AG09319 (cell line): ENCODE measurements at places on chromosomes 7 and 10.
A peak's percentile ranks its signal among the peaks of the same experiment; 100 is the strongest.

GRCh38 chr7:149787428-149788299, 14.3 kb upstream of the ZNF467 start:
- no peak for DNase-seq

GRCh38 chr10:3568983-3569382, 216.0 kb downstream of the KLF6 start:
- DNase-seq = no peak

DNA sequence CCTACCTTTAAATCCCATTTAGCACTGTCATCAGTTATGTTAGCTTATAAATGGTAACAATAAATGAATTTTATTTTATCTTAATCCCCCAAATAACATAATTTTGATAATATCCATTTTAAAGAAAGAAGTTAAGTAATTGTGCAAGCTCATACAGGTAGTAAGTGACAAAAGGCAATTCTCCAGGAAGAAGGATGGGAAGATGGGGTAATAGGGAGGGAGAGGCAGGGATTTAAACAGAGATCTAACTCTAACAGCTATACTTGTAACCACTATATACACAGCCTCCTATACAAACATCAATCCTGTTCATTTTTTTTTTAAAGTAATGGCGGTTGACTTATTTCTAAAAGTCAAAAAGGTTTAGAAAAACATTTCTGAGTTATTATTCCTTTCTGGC, 119.4 kb downstream of the SGMS1 start:
- no peak for DNase-seq

- DNase-seq = no peak
Observed at GRCh38 chr10:88442716-88443115, 140.4 kb downstream of the RNLS start.

DNA sequence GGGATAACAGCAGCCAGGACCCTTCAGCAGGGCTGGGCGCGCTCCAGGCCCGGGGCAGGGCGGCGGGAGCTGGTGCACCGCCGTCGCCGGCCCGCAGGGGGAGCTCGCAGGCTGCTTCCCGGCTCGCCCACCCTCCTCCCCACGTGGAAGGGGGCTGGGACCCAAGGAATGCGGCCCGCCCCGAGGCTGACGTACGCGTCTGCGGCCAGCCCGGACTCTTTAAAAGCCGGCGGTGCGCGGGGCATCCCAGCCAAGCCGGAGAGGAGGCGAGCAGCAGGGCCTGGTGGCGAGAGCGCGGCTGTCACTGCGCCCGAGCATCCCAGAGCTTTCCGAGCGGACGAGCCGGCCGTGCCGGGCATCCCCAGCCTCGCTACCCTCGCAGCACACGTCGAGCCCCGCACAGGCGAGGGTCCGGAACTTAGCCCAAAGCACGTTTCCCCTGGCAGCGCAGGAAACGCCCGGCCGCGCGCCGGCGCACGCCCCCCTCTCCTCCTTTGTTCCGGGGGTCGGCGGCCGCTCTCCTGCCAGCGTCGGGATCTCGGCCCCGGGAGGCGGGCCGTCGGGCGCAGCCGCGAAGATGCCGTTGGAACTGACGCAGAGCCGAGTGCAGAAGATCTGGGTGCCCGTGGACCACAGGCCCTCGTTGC, at the start of gene PFKFB3:
Gene PFKFB3 (plus strand): TSS at position 249 of the 647 bp plus-strand sequence. CDS start 329 bp downstream, at position 578.
- DNase-seq = peak; percentile 91

GRCh38 chr7:136869001-136869961, 829 bp downstream of the CHRM2 start:
- DNase-seq = peak; percentile 8

- peak; percentile 86 for DNase-seq
Observed at GRCh38 chr7:25014756-25015155, 34.8 kb upstream of the OSBPL3 start.

DNA sequence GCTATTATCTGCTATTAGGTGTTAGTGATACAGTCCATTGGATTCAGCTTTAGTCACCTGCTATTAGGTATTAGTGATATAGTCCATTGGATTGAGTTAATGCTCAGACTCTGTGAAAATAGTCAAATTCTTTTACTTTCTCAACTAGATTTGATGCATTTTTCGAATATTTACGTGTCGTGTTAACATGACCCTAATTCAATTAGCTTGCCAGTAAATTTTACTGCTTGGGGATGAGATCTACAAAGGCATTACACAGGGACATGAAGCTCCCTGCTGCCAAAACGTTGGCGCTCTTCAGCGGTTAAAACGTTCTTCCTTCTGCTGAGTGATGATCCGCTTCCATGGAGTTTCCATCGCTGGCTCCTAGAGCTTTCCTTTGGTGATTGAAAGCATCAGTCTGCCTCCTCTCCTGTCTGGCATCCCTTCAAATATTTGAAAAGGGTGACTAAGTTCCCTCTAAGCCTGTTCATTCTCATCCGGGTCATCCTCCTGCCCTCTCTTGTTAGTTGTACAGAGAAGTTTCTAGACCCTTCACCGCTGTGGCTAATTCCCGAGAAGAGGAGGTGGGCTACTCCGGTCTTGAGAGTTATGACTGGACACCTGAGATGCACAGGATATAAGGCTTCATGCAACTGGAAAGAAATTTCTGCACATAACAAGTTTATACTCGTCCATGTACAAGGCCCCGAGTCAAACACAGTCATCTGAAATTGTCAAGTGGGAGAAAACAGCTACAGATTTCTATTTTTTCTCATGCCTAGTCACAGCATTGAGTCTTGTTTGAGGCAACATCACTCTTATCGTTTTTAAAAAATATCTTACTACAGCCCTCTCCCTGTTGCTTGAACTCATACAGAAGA, 254.0 kb downstream of the KLF6 start:
- DNase-seq = no peak

DNA sequence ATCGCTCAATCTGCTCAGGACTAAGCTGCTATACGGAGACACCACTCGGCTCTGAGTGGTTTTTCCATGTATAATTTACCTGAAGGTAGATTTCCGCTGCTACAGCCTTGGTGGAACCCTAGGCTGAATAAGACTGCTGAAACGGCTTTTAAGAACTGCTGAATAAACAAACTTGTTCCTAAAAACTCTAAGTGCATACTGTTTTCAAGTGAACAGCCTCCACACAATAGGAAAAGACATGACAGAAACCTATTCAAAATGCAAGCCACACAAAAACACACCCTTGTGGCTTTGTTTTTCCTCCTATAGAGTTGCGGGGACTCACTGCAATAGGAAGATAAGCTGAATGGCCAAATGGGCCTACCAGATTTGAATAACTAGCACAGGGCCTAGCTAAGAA, 117.2 kb downstream of the UBE2H start:
- no peak for DNase-seq

GRCh38 chr7:134048166-134048565, 79.0 kb upstream of the LRGUK start:
- no peak for DNase-seq

DNA sequence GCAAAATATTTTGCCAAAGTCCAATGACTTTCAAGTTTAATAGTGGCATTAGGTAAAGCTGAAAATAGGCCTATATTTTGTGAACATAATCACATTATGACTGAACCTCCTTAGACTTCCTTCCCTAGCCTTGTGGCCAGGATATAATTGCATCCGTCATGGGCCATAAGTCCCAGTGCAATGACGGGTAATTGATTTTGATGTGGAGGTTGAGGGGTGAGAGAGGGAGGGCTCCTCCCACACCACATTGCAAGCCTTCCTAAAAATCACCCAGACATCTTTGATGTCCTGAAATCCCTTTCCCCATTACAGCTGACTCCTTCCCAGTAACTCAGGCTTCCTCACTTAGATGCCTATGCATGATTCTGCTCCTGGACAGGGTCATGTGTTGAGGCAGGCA, 25.6 kb downstream of the TAS2R41 start:
- DNase-seq = no peak

DNA sequence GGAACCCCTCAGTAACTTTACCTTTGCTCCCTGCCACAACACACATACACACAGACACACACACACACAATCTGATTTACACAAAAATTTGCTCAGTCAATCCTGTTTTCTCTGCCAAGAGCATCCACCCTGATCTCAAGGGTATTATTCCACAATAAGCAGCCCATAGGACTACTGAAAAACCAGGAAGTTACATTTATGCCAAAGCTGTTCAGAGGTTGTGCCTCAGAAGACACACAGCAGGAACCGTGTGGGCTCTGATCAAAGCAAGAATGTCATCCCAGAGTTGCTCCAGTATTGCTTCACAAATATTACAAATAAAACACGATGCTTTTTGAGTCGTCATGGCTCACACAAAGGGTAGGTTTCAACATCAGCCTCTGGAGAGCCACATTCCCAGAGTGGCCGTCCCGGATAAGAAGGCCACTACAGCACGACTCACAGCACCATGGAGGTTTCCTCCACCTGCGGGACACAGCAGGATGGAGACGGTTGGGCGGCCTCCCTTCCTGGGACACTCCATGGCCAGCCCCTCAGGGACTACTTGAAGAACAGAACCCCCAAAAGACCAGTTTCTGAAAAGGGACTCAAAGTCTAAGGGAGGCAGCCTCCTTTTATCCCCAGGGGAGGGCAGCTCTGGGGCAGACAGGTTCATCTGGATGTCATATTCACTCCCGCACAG, 1.6 kb downstream of the AIFM2 start:
- DNase-seq = peak; percentile 68

DNA sequence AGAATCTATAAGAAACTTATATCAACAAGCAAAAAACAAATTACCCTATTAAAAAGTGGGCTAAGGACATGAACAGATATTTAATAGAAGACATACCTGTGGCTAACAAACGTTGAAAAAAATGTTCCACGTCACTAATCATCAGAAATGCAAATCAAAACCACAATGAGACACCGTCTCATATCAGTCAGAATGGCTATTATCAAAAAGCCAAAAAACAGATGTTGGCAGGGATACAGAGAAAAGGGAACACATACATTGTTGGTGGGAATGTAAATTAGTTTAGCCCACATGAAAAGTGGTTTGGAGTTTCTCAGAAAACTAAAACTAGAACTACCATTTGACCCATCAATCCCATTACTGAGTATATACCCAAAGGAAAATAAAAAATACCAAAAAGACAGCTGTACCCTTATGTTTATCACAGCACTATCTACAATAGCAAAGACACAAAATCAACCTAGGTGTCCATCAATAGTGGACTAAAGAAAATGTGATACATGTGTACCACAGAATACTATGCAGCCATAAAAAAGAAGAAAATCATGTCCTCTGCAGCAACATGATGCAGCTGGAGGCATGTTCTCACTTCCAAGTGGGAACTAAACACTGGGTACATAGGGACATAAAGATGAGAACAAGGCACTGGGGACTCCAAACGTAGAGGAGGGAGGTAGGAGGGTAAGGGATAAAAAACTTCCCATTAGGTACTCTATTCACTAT, 83.8 kb upstream of the TMEM168 start:
- no peak for DNase-seq

DNA sequence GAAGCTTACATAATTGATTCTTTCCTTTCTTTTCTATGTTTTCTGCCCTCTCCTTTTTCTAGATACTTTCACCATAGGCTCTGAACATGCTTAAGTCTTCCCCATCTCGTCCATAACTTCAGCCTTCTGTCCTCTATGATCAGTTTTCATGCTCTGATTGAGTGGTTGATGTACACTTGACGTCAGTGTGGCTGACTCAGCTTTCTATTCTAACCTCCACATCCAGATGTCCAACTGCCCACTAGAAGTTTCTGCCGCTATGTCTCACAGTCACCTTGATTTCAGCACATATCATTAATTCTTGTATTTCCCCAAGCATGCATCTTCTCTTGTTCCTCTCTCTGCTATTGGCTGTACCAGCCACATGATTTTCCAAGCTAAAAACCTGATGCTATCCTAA, 15.0 kb downstream of the CDK14 start:
- DNase-seq = no peak

- DNase-seq = no peak
Observed at GRCh38 chr7:50666124-50666496, 100.9 kb upstream of the DDC start.

DNA sequence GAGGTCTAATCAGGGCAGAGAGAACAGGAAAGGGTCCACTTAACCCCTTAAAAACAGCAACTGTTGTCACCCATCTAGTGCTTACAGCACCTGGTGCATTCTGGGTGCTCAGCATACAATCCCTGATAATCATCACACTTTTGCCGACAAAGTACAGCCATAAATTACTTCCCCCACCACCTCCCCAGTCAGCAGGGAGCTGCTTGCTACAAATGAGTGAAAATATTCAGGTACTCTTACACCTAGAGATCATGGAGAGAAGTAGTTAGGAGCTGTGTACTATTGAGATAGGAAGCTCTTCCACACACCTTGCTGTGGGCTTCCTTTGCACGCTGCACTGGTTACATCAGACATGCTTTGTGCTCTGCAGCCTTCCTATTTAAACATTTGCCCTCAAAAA, 723.5 kb upstream of the GALNT17 start:
- DNase-seq = no peak

DNA sequence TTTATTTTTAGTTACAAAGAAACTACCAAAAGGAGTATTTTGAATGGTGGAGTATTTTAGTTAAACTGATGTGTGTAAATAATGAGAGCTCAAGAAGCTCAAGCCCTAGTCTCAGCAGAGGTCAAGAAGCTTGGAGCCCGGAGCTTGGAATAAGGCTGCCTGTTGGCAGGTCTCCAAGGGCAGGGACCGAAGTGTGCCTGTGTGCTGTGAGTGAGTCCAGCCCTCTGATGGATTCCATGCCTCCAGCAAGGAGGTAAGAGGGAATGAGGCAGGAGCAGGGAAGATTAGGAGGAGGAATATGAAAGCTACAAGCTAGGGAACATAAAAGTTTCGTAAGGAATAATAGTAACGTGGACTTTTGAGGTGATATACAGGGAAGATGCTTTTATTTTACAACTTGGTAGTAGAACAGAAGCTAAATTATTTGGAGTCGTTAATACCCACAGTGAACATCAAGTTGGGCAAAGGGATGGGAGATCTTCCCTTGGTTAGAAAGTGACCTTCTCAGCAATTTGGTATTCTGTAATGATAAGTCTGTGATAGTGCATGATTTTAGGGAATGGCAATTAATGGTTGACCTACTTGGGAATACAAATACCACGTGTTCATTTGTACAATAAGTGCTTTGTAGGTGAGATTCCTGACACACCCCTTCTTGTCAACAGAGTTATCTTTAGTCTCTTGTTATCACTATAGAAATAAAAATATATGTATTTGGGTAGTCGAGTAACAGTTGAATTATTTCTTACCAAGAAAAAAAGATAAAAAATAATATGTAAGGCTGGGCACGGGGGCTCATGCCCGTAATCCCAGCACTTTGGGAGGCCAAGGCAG, 4.6 kb downstream of the SEC23IP start:
- no peak for DNase-seq

DNA sequence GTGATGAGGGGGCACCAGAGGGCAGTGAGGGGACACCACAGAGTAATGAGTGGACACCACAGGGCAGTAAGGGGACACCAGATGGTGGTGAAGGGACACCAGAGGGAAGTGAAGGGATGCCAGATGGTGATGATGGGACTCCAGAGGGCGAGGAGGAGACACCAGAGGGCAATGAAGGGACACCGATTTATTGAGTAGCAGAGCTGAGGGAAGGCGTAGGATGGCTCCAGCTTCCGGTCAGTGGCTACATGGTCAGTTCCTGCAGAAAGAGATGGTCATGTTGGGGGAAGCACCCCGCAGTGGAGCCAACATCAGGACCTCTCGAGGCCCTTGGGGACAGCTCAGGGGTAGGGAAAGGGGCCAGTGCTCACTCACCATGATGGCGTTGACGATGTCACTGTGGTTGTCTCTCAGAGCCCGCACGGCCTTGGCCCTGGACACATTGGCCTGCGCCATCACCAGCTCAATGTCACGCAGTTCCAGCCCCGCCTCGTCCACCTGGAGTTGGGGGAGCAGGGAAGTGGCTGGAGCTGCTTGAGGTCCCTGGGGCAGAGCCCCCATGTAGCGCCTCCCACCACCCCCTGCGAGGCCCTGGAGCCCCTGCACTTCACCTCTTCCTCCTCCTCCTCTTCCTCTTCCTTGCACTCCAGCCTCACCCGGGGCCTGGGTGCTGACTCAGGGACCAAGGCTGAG, 8.4 kb downstream of the NACAD start:
- DNase-seq = no peak
